ENCODE measurements at places on chromosomes 2 and 18.

DNA sequence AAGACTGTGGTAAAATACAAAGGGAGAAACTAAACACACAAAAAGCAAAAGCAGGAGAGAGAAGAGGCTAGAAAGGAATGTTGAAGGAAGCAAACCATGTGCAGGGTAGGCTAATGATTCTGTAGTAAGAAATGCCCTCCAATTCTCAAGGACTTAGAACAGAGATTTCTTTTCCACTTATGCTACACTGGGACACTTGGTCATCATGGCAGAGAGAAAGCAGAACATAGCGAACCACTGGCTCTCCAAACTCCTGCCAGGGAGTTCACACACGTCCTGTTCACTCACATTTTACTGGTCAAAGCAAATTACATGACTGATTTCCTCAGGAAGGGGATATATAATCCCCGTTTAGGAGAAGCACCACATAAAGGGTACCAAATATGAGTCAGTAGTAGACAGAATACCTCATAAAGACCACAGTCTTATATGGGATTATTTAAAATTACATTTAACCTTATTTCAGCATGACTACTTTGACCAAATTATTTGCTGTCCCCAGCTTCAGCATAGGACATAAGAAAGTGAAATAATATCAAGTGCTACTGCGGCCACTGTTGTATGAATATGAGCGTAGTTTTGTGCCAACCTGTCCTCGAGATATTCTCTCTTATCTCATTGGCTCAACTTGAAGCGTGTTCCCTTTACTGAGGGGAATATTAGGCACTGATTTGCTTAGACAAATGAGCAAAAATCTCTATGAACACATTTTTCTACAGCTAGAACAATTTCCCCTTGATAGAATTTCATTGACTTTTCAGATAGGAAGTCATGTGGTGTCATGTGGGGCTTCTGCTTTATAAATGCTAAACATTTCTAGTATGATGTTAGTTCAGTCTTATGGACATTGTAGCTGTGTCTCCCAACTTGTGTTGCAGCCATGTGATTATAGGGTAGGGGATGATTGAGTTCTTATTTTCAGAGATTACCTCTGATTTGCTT, 81.7 kb downstream of the FAM161A start:
- DNase-seq, result no peak

DNA sequence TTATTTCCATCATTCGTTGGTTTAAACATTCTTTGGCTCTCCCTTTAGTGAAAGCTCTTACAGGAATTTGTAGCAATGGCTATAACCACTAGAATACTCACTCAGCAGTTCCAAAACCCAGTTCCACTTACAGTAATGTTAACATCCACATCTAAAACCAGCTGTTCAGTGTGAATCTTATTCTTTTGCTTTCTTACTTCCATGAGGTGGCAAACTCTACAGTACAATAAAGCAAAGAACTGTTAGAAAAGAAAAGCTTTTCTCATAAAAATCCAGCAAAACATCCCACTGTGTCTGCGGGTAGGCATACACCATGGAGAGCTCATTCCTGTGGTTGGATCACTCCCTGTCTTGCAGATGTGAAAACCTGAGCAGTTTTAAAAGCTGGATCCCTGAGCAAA, 147.1 kb downstream of the ARHGAP28 start:
- no peak for DNase-seq

DNA sequence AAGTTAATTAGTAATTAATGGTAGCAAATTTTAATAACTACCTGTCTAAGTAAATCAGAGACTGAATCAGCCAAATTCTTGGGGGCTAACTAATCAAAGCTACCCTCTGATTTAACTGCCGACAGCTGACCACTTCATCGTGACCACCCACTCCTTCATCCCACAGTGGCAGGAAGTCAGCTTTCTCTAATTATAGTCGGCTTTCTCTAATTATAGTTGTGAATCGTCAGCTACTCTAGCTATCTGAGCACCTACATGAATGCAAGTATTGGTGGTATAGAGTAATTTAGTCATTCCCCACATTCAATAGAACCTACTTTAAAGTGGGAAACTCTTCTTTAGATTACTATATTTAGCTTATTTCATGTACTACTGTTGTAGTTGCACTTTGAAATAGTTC, 185.5 kb downstream of the PTGR3 start:
- DNase-seq, result no peak

- DNase-seq, result no peak
These were observed 69.2 kb downstream of the RFTN2 start for GRCh38 chr2:197606180-197606579.

GRCh38 chr2:156704617-156705016, 268.4 kb downstream of the GPD2 start:
- no peak for DNase-seq
